Suprapubic skin (tissue), 4 donors: ENCODE measurements at places on chromosomes 11 and 22.

- no peak for DNase-seq
Observed at GRCh38 chr11:65884716-65885092, 3.6 kb downstream of the FIBP start.

DNA sequence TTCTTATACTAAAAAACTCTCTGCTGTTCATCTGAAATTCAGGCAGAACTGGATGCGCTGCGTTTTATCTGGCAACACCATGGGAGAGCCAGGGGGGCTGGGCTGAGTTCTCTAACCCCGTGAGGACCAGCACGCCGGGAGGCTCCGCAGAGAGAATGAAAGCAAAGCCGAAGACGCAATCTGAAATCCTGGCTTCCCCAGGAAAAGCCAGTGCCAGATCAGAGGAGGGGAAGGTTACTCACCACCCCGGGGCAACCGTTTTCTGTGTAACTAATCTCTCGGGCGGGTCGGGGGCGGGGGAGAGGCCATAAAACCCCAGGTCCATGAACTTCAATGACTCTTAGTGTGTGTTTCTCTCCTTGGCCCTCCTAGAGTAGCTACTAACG lies 99.4 kb downstream of the SHANK2 start:
- DNase-seq: peak; percentile 21

- no peak for DNase-seq
Observed at GRCh38 chr11:20102397-20102796, 57.9 kb downstream of the DBX1 start.

DNA sequence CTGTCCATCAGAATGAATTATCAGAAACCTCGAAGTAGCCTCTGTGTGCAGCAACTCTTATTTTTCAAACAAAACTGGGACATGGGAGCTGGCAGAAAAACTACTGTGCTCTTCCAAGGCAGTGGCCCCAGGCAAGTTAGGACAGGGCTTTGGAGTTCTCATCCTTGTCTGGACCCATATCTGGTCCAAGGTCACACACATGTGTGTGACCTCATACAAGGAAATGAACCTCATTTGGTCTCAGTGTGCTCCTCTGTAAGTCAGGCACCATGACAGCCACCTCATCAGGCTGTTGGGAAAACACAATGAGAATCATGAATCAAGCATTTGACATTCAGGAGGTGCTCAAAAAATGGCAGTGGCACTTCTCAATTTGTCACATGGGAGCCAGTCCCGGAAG lies 25.8 kb downstream of the LARGE1 start:
- no peak for DNase-seq

DNA sequence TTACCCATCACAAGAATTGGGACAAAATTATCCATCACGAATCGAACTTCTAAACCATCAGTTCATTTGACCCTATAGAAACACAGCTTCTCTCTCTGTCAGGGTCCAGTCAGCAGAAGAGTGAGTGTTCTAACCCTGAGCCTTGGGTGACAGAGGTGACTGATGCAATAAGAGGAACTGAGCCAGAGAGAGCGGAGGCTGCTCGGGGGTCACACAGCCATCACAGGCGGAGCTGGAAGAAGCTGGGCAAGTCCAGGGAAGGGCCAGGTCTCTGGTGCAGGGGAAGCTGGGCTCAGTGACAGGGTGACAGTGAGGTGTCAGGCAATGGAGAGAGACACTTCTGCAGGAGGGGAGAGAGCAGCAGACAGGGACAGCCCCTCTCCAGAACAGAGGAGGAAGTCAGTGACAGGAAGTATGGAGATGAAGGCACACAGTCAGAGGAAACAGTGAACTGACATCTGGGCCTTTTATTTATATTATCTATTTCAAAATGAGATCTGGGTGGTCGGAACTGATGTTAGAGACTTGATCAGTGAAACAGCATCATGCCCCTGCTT lies 184.0 kb upstream of the TBCEL start:
- no peak for DNase-seq

- no peak for DNase-seq
Observed at GRCh38 chr11:64914123-64914522, 2.9 kb downstream of the ATG2A start.

- no peak for DNase-seq
Observed at GRCh38 chr11:134978388-134979088, 566.5 kb upstream of the B3GAT1 start.
